Ureter (tissue), 1 donor: ENCODE measurements at places on chromosomes 5 and 9. TPM values are rescaled to one million over a fixed set of nuclear protein-coding genes. Genes with fewer than 3 reads are reported as not detected.

GRCh38 chr5:136686192-136686872 is 321.0 kb upstream of the TRPC7 start:
- no peak for DNase-seq

AK6 gene
- 29.1 TPM for total RNA-seq

RAI14 gene
- 55.0 TPM for total RNA-seq

GRCh38 chr5:163790497-163790896 is 285.1 kb downstream of the MAT2B start:
- no peak for DNase-seq

TAF11L5 gene
- not detected for total RNA-seq

- no peak for DNase-seq
Measured at GRCh38 chr5:2492476-2492875, 259.0 kb downstream of the IRX2 start.

DNA sequence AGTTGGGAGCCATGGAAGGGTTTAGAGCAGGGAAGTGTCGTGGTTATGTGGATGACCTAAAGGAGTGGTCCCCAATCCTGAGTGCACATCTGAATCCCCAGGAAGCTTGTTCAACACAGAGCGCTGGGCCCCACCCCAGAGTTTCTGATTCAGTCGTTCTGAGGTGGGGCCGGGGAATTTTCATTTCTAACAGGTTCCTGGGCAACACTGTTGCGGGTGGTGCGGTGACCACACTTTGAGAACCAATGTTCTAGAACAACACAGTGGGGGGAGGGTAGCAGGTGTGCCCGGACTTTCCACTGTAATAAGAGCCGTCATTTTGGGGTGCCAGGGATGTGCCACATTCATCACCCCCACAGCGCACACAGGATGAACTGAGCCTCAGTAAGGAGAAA is 39.3 kb downstream of the DUSP1 start:
- no peak for DNase-seq

DNA sequence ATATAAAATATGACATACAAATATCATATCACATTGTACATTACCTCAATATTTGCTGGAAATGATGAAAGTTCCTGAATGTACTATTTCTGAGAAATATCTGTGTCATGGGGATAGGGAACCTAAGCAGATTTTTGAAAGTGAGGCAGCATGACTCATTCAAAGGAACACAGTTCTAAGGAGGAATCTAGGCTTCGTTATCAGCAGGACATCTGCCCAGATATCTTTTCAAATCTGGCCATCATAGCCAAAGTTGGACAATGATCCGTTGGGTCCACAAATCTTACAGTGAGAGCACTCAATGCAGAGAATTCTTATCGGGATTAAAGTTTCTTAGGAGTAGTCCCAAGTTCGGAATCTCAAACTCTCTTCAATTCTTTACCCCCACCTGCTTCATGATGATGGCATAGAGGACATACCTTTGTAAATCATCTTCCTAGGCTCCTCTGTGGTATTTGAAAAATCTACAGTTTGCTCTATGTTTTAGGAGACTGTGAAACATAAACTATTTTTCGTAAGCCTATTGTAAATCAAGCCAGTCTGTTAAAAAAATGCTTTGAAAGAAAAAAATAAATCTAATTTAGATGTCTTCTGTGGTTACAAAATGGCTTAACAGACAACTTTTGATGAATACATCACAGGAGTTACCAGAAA is 29.4 kb upstream of the ALDH1A1 start:
- DNase-seq: no peak

- no peak for DNase-seq
Measured at GRCh38 chr5:14506140-14506538, 75.5 kb upstream of the OTULINL start.

DNA sequence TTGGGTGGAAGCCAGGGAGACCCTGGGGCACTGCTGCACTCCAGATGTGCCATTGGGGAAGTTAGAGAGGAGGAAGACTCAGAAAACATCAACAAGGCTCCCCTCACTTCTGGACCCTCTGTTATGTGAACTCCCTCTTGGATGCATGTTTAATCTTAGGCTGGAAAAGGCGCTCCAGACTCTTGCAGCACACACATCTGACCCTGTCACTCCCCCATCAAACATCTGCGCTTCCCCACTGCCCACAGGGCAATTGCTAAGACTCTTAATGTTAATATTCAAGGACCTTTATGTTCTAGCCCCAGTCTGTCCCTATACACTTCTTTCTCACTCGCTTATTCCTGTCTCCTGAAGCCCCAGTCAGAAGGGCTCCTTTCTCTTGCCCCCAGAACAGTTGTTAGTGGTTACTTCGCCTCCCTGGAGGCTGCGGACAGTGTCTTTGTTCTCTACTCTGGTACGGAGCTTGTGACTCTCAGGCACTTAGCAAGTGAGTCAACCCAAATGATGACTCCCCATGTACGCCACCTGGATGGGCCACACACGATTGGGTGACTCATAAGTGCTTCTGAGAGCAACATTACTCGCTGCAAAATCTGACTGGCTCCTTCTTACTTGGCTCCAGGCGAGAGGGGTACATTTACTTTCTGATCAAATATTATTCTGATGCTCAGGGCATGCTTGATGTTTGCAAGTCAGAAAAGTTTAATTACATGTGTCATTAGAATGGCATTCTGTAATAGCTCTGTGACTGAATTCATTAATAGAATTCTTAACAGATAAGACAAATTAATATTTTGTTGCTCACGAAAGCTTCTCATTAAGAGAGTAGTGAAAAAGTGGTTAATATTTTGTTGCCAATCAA is 193.6 kb downstream of the HSPA4 start:
- DNase-seq: no peak

EQTN gene
- 0.44 TPM for total RNA-seq

SLCO4C1 gene
- 1.2 TPM for total RNA-seq

TBC1D2 gene
- 60.8 TPM for total RNA-seq

FREM1 gene
- total RNA-seq: 17.5 TPM

DNA sequence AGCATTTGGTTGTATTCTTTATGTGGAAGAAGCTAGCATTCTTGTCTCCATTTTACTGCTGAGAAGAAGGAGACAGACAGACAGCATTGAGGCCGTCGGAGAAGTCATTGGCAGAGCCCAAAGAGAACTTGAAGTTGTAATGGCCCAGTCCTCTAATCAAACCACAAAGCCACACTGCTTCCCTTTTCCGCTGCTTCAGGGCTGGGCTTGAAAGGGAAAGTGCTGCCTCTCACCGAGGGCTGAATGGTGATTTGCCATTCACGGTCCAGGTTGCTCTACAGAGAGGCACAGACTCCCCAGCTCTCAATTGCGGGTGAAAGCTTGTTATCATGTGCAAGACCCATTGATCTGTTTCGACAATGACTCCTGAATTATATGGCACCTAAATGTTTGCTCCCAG is 25.6 kb upstream of the POU4F3 start:
- DNase-seq: no peak

- no peak for DNase-seq
Measured at GRCh38 chr5:86971034-86971571, 296.6 kb upstream of the RASA1 start.

- no peak for DNase-seq
Measured at GRCh38 chr5:41843456-41844370, 26.5 kb downstream of the OXCT1 start.

DNA sequence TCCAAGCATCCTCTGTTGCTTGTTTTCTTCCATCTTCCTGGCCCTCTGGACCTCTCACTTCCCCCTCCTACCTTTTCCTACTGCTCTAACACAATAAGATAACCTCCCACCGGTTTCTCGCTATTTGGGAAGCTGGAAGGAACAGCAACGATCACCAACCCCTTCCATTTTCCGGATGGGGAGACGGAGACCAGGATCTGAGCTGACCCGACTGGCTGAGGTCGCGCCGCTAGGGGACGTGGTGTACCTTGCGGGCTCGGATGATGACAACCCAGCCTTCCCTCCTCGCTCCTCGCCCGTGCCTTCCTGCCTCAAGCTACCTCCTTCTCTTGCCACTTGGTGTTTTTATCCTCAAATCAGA is 1.9 kb downstream of the LPAR1 start:
- DNase-seq: peak; percentile 64

DNA sequence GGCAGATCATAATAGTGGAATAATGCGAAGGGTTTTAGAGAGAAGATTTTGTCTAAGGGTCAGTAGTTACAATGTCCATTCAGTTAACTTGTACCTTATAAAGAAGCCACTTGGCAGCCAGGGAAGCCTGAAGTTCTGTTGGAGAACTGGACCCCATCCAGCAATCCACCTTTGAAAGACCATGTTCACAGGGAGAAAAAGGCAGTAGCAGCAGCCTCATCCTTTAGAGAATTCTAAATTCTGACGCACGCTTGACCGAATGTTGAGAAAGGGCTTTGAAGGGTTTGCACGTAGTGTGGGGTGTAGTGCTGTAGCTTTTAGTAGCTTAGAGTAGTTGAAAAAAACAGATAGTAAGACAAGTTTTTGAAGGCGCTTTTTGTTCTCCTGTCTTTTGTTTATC is 42.8 kb downstream of the MCCC2 start:
- no peak for DNase-seq

- no peak for DNase-seq
Measured at GRCh38 chr5:68455216-68455615, 239.7 kb downstream of the PIK3R1 start.

DNA sequence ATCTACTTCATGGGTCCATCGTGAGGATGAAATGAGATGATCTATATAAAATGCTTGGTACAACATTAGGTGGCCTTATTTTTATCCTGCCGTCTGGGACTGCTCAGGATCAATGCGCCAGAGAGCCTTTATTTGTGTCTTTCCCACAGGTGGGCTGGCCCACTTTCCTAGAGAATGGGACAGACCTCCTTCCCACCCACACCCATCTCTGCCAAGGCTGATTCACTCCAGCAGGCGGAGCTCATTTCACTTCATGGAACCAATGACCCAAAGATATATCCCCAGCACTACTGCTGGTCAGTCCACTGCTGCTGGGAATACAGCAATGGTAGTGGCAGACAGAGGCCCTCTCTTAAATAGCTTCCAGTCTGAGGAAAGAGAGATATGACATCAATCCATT is 35.7 kb downstream of the TGFBI start:
- DNase-seq: no peak

- DNase-seq: no peak
Measured at GRCh38 chr5:158619083-158619788, 480.5 kb downstream of the EBF1 start.

- no peak for DNase-seq
Measured at GRCh38 chr5:84255315-84255714, 129.4 kb downstream of the EDIL3 start.

FOXD4L3 gene
- total RNA-seq: not detected

CTNNA1 gene
- total RNA-seq: 379 TPM

GRCh38 chr5:64333886-64334285 is 168.2 kb downstream of the RNF180 start:
- no peak for DNase-seq

GRCh38 chr5:95773335-95774059 is 42.4 kb downstream of the RHOBTB3 start:
- no peak for DNase-seq

GRCh38 chr5:58886315-58887207 is 303.7 kb downstream of the RAB3C start:
- DNase-seq: peak; percentile 66

DNA sequence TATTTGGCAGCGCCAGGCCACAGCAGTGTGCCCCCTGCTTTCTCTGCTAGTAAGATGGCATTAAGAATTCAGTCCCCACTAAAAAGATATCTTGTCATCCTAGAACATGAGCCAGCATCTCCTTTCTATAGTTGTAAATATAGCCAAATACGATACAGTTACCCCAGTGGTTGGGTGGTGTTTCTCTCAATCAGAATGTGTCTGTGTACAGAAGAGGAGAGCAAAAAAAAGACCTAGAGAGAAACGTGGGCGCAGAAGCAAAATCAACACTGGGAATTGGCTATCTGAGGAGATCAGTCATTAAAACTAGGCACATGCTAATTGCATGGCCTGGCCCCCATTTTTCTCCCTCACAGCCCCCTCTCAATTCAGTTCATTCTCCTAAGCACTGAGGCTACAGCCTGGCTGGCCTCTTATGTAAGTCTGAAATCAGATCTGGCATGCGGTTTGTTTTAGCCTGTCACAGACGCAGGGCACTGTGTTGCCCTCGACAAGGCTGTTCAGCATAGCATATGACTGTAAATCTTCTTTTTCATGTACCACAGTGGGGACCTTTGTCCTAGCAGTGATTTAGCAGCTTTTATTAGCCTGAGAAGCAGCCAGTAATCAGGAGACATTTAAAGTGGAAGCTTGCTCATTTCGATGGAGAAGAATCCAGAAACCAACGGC is 57.8 kb downstream of the RORB start:
- DNase-seq: no peak

DNA sequence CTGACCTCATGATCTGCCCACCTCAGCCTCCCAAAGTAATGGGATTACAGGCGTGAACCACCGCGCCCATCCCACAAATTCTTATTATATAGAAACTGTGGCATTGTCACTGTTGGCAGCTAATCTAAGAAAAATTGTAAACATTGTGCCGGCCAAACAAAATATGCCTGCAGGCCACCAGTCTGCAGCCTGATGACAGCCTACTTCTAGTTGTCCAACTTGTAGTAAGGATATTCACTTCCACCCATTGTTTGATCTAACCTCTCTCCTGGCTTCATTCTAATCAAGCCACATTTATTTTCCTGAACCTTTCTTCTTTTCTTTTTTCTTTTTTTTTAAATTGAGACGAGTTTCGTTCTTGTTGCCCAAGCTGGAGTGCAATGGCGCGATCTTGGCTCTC is 13.7 kb upstream of the TMED9 start:
- no peak for DNase-seq

- no peak for DNase-seq
Measured at GRCh38 chr9:94875300-94876020, 149.0 kb downstream of the AOPEP start.

ZDHHC11 gene
- 39.5 TPM for total RNA-seq

KIAA0825 gene
- 5.9 TPM for total RNA-seq

GRCh38 chr9:135023786-135024405 is 63.6 kb upstream of the OLFM1 start:
- DNase-seq: no peak

GRCh38 chr5:147234239-147234824 is 494 bp upstream of the STK32A start:
- DNase-seq: no peak

DNA sequence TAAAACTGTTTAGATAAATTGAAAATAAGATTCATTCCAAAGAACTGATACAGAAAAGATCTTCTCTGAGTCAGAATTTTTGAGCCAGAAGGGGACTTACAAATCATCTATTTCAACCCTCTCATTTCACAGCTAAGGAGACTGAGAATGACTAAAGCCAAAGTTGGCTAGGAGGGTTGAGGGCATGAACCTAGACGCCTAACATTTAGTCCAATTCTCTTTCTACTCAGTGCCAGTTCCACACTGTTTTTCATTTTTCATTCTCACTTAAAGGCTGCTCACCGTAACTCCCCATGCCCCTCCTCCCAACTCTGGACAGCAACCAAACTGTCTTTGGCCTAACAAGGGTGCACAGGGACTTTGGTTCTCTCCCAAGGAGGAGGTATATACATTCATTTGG is 364.0 kb downstream of the NDUFS4 start:
- no peak for DNase-seq

FBLL1 gene
- total RNA-seq: 0.83 TPM

DNA sequence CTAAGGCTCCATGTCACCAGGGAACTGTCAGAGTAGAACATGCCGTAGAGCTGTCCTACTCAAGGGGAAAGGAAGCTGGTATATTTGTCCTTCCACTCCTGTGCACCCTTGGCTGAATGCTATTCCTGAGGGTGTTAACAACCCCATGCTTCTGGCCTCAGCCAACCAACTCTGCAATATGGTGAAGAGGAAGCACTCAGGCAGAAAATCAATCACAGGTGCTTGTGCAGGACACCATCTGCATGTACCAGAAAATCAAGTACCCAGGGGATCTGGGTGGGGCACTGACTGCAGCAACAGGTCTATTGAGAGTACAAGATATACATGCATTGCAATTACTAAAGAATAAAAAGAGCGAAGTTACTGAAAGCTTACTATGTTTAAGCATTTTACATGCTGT is 51.4 kb upstream of the NEK6 start:
- DNase-seq: no peak
